Cerebellar nuclear complex (tissue), 1 donor: ENCODE measurements at places on chromosomes 11 and 22.

GRCh38 chr11:32358729-32359128, 76.6 kb downstream of the WT1 start:
- no peak for DNase-seq

- no peak for DNase-seq
These were observed 147.1 kb downstream of the WT1 start for GRCh38 chr11:32288276-32288675.

- DNase-seq: no peak
These were observed 74.4 kb upstream of the NTM start for GRCh38 chr11:131295986-131296385.

DNA sequence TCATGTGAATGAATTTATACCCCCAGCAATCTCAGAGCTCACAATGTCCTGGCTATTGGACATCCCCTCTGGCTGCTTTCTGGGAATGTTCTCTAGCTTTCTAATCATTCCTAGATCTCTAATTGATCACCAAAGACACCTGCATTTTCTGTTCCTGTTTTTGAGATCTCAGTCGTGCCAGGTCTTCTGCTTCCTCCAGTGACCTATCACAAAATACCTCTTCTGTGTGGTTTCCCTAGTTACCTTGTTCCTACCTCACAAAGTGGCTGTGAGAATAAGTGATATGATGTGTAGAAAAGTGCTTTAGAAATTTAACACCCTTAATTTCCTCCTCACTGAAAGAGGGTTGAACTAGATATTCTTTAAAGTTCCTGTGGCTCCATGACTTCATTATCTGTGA, 92.2 kb downstream of the LUZP2 start:
- no peak for DNase-seq

- no peak for DNase-seq
These were observed 56.7 kb upstream of the CLPB start for GRCh38 chr11:72491001-72491400.

- DNase-seq: no peak
These were observed 166.6 kb downstream of the BRD1 start for GRCh38 chr22:49660794-49661781.

DNA sequence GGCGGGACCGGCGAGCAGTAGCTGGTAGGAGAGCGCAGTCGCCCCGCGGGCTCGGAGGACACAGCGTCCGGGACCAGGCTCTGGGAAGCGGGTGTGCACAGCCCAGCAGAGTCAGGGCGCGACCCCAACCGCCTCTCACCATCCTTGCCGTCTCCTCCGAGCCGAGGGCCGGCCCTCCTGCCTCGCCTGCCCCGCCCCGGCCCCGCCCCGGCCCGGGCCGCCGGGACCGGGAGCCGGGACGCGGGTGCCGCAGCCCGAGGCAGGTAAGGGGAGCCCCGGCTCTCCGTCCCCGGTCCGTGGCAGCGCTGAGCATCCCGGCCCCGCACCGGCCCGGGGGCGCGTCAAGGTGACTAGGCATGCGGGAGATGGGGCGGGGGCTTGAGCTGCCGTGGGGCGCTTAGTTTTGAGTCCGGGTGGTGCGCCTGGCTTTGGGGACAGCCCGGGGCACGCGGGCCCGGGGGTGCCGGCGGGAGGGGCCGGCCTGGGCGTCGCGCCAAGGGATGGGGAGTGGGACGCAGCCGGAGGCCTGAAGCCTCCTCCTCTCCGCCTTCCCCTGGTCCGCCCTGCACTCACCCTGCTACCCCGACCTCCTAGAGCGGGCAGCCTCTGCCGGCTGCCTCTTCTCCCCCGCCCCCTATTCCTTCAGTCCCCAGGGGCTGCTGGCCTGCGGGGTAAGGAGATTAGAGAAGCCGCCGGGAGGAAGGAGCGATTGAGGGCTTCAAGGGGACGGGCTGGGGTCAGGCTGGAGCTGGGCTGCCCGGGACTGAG, at the start of gene ABCG4:
ABCG4 (plus strand) TSS at position 35 of the 768 bp plus-strand sequence. CDS start 914 bp downstream, outside the sequence.
- DNase-seq: no peak

- no peak for DNase-seq
These were observed 108.9 kb upstream of the DDI1 start for GRCh38 chr11:103927535-103927934.

DNA sequence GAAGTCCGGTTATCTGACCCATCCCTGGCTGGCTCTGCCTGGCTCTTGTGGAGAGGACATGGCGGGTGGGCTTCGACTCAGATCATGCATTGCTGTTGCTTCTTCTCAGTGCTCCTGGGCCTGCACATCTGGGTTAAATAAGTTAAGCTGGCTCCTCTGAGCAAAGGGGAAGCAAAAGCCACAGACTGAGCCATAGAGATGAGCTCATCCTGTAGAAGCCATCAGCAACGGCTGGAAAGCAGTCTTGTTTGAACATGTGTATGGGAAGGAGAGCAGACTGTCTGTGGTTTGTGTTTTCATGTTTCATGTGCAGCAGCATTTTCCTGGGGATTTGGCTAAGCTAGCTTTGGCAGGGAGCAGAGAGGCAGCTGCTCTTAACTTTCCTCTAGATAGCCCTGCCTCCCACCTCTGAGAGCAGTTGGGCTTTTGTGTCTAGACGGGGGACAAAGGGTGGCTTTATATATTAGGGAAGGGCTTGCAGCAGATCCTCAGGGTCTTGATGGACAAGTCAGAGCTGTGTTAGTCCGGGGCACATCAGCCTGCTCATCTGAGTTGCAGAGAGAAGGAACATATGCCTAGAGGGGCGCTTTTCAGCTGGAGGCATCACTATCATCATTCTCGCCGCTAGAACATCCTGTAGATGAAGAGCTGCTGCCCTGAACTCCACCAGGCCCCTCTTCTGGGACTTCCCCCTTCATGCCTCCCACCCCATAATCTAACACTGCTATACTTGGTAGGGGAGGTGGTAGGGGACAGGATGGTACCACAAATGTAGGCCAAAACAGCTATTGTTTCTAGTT, 14.9 kb downstream of the DCPS start:
- no peak for DNase-seq

DNA sequence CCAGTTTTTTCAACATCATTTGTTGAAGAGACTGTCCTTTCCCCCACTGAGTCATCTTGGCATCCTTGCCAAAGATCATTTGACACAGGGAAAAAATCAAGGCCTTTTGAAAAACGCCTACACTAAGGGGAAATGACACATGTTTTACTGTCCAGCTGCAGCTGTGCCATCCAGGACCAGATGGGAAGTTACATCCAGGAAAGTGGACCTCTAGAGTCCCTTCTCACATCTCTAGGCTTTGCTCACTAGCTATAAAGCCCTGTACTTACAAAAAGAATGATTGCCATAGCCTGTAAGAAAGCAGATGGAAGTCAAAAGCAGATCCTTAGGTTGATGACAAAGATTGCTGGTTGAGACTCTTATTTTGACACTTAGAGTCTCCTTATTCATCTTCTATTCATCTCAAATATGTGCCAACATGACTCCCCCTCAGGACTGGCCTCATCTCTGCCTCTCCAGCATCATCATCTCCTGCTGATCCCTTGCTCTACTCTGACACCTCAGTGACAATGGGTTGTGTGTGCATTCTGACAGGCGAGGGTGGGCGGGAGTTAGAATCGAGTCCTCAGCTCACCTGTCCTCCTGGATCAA, 22.8 kb downstream of the OSBP2 start:
- DNase-seq: no peak

GRCh38 chr11:72737336-72737735, 14.9 kb downstream of the ARAP1 start:
- DNase-seq: no peak

DNA sequence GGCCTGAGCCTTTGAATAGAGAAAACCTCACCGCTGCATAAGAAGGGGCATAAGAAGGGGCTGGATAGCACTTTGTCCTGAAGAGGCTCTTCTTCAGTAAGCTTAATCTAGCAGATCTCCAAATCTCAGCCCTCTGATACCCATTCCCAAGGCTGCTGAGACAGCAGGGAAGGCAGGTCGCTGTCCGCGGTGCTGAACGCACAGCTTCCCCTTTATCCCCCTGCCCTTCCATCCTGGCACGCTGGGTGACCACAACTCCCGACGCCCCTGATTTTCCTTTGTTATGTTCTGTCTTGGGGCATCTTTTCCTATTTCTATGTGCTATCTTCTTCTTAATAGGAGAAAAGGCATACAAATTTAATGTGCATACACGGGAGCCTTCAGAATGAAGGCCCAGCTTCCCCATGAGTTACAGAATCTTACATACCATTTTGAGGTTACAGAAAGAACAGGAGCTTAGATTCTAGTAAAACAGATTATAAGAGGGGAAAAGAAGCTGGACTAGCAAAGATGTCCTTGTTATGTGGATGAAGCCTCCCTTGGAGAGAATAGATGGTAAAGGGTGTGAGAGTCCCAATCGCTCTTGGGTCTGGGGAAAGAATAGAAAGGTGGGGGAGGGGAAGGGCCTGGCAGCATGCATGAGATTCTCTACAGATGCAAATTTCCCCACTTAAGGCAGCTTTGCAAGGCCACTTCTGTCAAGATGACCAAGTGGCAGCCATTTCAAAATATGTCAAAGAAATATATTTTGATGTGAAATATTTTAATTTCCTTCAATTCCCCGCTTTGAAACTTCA, 5.7 kb upstream of the SULT4A1 start:
- DNase-seq: no peak
